ENCODE measurements at places on chromosomes 11 and 22. TPM values are rescaled to one million over a fixed set of nuclear protein-coding genes. Genes with fewer than 3 reads are reported as not detected.

Gene FKBP2
- 31.1 TPM for total RNA-seq

Gene OR8D4
- under 0.01 TPM for total RNA-seq

- no peak for DNase-seq
Observed at GRCh38 chr11:122115524-122116379, at the start of gene BLID. BLID (minus strand) TSS chr11:122116215; CDS start chr11:122115922, 293 bp downstream.

Gene ABCG4
- under 0.01 TPM for total RNA-seq

DNA sequence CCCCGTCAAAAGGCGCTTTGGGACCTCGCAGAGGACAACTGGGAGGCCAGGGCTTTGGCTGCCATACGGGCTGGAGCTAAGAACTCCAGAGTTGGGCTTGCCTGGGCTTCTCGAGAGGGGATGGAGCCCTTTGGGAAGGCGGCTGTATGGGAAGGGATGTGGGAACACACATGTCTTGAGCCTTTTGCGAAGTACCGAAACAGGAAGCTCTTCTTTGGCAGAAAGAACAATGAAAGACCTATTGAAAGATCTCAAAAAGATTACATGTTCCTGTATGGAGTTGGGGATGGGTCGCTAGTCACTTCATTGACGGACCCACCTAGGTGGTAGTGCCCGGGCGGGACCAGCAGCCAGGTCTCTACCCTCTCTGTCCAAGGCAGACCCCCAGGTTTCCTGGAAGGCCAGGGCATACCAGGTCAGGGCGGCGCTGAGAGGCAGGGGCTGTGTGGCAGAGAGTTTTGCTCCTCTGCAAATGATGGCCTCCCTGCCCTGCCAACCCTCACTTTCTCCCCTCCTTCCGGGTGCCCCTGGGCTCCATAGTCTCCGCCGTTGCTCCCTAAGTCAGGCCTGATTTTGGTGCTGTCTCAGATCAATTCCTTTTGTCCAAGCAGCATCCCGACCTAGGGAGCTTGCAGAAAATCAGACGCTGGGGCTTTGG, 1.0 kb downstream of the ST14 start:
- no peak for DNase-seq

Gene ZNF280B
- 1.5 TPM for total RNA-seq

DNA sequence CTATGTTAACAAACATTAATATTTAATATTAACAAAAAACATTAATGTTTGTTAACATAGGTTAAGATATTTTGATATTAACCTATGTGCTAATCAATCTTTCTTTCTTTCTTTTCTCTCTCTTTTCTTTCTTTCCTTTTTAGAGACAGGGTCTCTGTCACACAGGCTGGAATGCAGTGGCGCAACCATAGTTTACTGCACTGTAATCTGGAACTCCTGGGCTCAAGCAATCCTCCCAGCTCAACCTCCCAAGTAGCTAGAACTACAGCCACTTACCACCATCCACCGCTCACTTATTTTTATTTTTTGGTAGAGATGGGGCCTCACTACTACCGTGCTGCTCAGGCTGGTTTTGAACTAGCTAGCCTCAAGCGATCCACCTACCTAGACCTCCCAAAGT, 13.2 kb downstream of the SIK3 start:
- DNase-seq = no peak

- peak; percentile 47 for DNase-seq
Observed at GRCh38 chr22:38462960-38463784, 4.7 kb upstream of the KDELR3 start.

Gene OR52H1
- 0.29 TPM for total RNA-seq

DNA sequence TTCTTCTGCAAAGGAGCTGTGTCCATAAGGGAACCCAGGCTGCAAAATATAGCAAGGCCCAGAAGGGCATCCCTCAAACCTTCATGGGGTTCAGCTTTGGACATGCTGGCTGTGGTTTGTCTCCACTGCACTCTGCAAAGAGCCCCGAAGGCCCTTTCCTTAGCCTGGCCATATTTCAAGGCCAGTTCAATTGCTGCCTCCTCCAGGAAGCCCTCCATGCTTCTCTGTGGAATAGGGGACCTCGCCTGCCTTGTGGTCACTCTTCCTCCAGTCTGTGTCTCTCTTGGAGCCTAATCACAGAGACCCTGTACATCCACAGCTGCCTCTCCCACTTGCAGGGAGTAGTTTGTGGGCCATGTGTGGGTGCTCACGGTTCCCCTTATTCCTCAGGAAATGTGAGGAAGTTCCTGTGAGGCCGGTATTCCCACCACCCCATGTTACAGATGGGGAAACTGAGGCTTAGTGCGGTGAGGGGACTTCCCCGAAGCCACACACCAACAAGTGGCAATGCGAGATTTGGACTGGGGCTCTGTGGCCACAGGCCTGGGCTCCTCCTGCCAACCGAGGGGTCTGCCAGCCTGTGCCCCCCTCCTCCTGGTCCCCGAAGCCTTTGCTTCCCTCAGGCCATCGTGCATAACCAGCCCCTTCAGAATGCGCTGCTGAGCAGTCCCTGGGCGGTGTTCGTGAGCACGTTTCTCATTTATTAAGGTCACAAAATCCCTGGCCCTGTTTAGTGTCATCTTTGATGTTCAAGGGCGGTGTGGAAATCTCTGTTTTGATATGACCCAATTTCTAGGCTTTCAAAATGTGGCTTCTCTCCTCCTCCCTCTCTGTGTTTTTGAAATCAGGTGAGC, 65.8 kb downstream of the PARVB start:
- DNase-seq = peak; percentile 58

Gene SUSD2
- total RNA-seq = 0.72 TPM

Gene RIMBP3B
- 0.29 TPM for total RNA-seq

DNA sequence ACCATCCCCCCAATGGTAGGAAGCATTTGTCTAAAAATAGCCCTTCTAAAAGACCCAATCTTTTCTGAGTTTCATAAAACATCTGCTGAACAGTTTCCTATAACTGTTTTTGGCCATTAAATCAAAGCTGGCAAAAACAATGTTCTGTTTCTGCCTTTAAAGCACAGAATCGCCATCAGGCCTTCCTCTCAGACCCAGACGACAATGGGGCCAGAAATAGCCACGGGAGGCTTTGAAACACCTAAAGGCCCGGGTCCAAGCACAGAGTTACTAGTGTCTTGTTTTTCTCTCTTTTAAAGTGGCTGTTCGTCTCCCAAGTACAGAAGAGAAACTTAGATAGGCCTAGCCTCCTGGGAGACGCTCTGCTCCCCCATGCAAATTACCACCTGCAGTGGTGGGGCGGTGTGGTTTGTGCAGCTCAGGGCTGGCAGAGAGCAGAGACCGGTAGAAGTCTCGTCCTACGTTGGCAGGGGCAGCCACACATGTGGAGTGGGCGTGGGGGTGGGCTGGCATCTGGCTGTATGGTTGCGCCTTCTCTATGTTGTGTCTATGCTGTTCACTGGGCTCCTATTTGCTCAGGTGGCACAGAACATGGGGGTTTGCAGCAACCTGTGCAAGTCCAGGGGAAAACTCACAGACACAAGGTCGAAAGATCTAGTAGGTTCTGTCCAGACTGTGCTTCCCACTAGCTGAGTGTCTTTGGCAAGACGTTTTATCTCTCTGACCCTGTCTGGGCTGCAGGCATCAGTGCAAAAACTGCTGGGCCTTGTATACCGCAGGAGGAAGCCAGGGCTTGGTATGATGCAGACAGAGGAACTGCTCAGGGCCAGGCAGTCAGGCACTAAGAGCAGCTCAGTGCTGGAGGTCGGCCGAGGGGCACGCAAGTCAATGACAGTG, 23.6 kb upstream of the ETS1 start:
- DNase-seq = no peak

- DNase-seq = no peak
Observed at GRCh38 chr11:17648528-17648927, 70.8 kb upstream of the MYOD1 start.

- DNase-seq = no peak
Observed at GRCh38 chr22:48045369-48045768, 1282.9 kb downstream of the TBC1D22A start.

Gene ARHGAP8
- total RNA-seq = 0.36 TPM

DNA sequence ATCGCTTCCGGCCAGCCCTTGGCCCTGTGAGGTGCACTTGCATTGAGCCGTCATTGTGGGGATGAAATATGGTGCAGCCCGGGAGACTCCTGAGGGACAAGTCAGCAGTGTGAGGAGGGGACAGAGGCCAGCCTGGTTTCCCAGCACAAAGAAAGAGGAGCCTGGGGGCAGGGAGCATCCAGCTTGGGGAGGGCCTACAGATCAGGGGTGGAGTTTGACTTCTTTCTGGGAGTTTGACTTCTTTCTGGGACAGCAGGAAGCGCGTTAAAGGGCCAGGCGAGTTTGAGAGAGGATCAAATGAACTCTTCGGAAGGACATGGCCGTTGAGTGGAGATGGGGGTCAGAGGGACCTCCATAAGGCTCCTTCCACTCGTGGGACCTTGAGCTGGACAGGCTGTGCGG, 91.9 kb downstream of the LRRC32 start:
- DNase-seq = peak; percentile 80

Gene LINC01488
- total RNA-seq = not detected

DNA sequence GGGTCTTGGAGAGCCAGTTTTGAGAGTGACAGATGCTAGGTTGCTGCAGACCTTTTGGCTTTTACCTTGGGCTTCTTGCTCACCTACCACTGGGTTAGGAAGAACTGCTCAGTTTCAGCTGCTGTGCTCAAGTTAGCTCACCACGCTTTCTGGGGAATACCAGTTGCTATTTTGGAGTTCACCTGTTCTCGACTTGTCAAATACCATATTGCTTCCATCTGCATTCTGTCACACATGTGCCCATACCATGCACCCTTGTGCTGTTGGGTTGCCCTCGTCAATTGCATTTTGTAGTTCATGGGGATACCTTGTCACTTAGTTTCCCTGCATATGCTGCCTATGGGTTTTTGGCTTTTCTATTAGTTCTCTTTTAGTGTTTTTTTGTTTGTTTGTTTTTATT, 23.0 kb upstream of the BARX2 start:
- DNase-seq = no peak

DNA sequence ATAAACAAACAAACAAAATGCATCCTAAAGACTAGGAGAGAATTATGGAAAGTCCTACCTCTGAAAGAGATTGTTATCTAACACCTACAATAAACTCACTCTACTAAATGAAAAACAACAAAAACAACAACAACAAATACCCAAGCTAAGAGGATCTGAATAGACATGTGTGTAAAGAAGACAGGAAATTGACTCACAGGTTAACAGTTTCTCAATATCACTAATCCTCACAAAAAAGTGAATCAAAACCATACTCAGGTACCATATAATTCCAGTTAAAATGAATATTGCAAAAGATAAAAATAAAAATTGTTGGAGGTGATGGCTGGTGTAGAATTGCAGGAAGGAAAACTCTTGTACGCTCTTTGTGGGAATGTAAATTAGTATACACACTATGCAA, 110.4 kb upstream of the TOP3B start:
- DNase-seq = no peak

Gene OR51B5
- not detected for total RNA-seq

Gene OR10D3
- total RNA-seq = not detected

Gene FGF19
- not detected for total RNA-seq

- DNase-seq = no peak
Observed at GRCh38 chr22:29117799-29118477, 45.1 kb downstream of the KREMEN1 start.

Gene FAM89B
- 31.5 TPM for total RNA-seq

DNA sequence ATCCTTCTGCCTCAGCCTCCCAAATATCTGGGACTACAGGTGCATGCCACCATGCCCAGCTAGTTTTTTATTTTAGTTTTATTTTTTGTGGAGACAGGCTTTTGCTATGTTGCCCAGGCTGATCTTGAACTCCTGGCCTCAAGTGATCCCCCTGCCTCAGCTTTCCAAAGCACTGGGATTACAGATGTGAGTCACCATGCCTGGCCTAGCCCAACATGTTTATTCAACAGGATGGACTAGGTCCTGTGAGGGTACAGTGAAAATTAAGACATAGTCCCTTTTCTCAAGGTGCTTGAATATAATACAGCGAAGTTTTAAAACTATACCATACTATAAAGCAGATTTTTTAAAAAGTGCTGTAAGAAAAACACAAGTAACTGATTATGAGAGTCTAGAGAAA, 45.2 kb upstream of the EED start:
- DNase-seq = no peak

Gene FOSL1
- total RNA-seq = 13.0 TPM

DNA sequence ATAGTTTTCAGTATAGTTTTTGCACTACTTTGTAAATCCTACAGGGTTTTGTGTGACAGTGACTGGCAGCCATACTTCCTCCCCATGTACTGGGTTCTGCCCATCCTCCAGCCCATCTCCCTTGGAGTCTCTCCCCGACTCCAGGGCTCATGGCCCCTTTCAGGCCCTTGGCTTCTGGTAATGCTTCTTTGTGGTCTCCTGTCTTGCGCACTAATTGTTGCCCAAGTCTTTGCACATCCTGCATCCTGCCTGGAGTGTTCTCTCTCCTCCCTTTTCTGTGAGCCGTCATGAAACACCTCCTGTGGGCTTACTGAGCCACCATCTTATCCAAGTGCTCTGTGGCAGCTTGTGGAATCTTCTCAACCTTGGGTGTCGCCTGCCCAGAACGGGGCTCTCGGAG, 11.4 kb upstream of the KCNQ1OT1 start:
- no peak for DNase-seq

DNA sequence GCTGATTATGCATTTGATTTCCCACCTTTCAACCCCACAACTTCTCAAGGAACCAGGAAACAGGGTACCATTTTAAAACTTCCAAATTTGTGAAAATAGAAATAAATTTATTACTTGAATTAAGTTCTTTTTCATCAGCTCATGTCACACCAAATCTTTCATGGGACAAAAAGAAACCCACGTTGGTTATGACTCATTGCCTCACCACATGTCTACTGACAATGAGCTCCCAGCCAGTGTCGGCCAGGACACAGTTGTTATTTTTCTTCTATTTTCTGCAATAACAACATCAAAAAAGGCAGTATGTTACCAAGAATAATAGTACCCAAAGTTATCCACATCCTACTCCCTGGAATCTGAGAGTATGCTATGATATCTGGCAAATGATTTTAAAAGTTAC, 17.3 kb downstream of the MS4A6A start:
- DNase-seq = no peak

DNA sequence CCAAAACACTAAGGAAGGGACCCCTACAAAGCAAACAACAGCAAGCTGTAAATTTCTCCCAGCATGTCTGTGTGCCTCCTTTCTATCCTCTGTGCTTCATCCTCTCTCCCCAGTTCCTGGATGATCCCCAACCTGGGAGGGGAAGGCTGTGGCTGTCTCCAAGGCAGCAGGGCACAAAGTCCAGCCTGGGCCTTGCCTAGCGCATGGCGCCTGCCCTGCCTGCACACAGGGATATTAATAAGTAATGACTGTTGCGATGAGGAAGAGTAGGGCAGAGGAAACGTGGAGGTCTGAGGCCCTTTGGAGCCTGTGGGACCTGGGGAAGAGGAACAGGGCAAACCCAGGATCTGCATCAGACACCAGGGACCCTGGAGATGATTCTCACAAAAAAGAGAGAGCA, 2.0 kb downstream of the USH1C start:
- DNase-seq = peak; percentile 67

DNA sequence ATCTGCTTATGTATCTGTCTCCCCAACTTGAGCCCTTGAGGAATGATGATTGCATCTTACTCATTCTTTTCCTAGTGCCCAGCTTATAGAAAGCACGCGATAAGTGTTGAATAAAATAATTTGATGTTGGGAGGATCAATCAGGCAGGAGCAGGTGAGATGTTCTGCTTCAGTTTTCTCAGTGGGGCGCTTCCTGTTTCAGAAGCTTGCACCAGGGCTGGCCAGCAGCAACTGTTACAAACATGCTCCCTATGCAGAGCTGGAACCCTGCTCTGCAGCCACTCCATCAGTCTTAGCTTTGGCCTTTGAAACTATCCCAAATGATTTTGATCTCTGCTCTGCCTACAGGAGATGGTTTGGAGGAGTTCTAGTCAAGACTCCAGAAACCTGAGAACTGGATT, 3.9 kb downstream of the ENDOD1 start:
- DNase-seq = no peak

Data from osteoblast (primary cell).